ENCODE measurements at places on chromosomes 16 and 17.

DNA sequence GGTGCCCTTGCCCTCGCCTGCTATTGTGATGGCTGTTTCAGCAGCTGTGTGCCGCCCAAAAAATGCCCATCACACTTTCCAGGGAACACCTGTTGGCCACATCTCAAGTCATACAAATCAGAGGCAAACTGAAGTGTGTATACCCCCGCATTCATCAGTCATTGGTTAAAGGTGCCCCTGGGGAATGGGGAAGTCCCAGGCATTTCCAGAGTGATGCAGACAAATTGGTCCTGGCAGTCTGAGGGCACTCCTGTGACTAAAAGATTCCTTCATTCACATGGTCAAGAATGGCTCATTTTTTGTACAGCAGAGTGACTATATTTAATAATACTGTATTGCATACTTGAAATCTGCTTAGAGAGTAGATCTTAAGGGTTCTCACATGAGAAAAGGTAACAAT is 102.9 kb upstream of the TMEM97 start:
- no peak for DNase-seq

- no peak for DNase-seq
Observed at GRCh38 chr17:50056217-50056960, 479 bp downstream of the ITGA3 start.

DNA sequence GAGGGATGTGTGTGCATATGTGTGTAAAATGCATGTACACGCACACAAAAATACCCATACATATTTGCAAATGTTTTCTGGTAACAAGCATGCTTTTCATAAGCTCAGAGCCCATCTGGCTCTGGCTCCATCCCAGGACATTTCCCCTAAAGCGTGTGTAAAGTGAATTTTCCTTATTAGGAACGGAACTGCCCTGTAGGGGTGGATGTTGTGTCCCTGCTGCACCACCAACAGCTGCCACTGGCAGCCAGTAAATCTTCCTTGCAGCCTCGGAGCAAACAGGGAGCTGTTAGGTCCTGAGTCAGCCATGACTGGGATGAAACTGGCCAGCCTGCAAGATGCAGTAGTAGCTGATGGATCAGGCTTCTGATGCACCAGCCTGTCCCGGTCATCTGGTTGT is 393.5 kb downstream of the UTP18 start:
- peak; percentile 58 for DNase-seq

DNA sequence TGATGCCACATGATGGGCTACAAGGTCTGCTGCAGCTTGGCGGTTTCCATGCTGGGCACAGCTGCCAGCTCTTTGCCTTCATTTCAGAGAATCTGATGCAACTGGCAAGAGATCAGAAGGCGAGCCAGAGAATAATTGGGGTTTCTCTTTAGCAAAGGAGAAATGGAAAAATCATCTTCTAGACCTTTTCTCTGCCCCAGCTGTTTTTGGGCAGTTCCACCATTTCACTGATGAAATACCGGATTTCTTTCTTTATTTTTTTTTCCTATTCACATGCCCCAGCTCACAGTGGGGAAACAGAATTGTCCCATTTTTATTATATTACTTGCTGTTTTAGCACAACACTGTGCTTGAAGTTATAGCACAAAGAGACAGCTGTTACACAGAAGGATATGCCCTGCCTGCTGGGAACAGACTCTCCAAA is 439.3 kb upstream of the GOT2 start:
- DNase-seq, result no peak

GRCh38 chr17:29495011-29495410 is 71.8 kb downstream of the ABHD15 start:
- no peak for DNase-seq

Measured in NCI-H446 treated with DMSO at 0.1 percent for 48 hours (cell line).